ENCODE measurements at places on chromosomes 13 and 19.

GRCh38 chr13:46996316-46997030 is 99.6 kb upstream of the HTR2A start:
- no peak for DNase-seq

- DNase-seq: no peak
These were observed 1.5 kb downstream of the ERF start for GRCh38 chr19:42253245-42254088.

GRCh38 chr13:73667756-73668155 is 466.4 kb downstream of the KLF12 start:
- DNase-seq: no peak

GRCh38 chr13:99225078-99225477 is 24.4 kb downstream of the UBAC2 start:
- DNase-seq: no peak

DNA sequence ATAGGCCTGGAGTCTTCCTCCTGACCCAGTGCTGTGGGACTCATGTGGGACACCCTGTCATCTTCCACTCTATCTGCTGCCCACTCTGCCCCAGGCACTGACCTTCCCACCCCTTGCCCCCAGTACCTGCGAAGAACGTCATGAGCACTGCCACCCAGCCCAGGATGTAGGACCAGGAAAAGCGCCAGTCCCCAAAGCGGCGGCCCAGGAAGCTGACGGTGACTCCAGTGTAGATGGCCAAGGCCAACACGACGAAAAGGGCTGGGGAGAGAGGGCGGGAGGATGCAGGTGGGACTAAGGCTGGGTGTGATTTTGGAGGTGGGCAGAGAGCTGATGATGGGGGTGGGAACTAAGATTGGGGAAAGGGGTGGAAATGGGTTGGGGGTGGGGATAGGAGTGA is 7.4 kb downstream of the LIM2 start:
- no peak for DNase-seq

GRCh38 chr13:107205318-107206104 is 637.6 kb upstream of the ARGLU1 start:
- peak; percentile 32 for DNase-seq

DNA sequence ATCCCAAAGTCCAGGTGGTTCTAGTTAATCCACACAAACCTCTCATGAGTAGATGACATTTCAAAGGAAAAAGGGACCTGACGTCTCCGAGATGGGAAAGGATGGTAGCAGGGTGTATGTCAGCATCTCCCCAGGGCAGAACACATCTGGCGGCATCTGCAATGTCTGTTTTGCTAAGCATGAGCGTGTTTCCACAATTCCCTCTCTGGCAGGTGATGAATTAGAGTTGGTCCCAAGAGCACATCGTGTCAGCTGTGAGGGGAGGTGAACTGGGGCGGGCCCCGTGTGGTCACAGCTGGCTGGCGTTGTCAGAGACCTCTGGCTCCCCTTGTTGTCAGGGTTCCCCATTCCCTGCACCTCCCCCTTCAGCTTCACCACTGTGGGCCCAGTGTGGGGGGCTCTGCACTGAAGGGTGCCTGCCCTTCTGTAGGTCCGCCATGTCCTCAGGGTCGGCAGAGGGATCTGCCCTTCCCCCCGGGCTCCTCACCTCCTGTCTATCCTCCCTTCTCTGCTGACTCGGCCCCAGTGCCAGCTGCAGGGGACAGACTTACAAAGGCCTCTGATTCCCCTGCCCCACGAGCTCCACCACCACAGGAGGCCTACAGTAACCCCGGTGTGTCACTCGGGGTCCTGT is 58.2 kb downstream of the CDADC1 start:
- DNase-seq: no peak

- peak; percentile 44 for DNase-seq
These were observed 18.7 kb downstream of the GADD45B start for GRCh38 chr19:2494447-2495129.

DNA sequence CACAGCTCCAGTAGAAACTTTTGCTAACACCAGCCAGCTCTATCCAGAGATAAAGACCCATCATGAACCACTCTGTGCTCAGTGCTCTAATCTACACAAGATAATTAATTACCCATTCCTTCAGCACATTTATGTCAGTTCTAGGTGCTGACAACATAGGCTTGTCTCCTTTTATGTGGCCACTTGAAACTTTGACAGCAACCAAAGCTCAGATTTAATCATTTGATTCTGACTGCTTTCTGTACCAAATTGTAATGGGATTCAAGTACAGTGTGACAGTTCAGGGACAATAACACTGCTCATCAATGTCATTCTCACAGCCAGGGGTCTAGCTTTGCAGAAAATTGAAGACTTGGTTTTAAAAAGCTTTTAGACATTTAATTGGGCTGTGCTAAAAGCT is 266.6 kb downstream of the KCTD12 start:
- no peak for DNase-seq

GRCh38 chr13:87941226-87941625 is 270.1 kb downstream of the SLITRK5 start:
- DNase-seq: no peak

DNA sequence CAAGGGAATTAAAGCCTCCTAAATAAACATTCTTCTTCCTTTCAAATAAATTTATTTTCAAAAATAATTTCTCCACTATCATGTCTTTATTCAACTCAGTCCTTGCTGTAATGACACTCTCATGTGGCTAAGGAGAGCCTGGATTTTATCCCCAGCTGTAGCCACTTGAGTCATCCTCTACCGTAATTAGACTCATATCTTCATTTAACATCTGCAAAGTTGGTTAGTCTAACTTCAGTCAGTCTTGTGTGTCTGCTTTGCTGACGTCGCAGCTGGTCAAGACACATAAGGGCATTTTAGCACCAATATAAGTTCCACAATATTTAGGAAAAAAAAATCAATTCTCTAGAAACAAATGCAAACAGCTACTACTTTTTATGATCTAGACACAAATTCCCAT is 776.4 kb upstream of the ATXN8OS start:
- no peak for DNase-seq

GRCh38 chr13:44151474-44151873 is 222.2 kb upstream of the SERP2 start:
- no peak for DNase-seq

DNA sequence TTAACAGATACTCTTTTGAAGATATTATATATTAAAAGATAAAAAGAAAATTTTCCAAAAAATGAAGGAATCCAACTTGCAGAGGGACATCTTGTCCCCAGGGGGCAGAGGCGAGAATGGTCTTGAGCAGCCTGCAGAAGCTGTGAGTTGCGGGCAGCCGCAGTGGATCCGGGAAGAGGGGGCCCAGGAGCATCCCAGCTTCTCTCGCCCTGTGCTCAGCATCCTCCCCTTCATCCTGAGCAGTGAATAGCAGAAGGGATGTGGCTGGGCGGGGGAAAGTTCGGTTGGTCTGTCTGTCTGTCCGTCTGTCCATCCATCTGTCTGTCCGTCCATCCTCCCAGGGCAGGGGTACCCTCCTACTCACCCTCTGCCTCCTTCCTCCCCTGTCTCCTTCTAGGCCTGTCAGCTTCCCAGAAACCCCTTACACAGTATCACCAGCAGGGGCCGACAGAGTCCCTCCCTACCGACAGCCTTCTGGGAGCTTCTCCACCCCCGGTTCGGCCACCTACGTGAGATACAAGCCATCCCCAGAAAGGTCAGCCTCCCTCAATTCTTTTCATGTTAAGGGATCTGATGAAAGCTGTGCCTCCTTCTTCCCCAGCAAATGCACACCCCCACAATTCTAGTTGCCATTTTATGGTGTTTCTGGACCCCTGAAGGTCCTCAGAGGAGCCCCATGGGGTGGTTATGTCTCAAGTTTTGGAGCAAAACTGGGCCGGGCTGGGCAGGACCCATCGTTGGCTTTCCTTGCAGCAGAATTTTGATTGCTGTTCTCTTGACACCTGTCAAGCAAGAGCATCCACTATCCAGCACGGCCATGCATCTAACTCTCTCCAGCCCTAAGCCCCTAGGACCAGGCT is 81.6 kb downstream of the DPF1 start:
- DNase-seq: peak; percentile 37

DNA sequence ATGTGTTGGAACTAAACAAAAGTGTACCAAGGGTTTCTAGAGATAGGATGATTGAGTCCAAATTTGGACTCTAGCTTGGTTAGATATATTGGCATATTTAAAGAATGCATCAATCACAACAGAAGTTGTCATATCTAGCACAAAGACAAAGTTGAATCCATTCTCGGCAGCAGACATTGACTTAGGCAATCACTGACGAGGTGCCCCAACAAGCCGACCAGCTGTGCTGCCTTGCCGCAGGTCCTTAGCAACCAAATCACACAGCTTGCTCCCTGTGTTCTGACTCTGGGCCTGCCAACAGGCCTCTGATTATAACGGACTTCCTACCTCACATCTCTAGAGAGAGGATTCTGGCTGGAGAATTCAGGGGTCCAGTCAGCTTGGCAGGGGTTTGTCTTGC is 208.7 kb downstream of the MTUS2 start:
- no peak for DNase-seq

All from stimulated activated CD8-positive, alpha-beta memory T cell treated with anti-CD3 and anti-CD28 coated beads, Interleukin-15, amount 100 ng/mL, for 48 hours (primary cell).